AG20443 (cell line): ENCODE measurements at places on chromosomes 1 and 21.

DNA sequence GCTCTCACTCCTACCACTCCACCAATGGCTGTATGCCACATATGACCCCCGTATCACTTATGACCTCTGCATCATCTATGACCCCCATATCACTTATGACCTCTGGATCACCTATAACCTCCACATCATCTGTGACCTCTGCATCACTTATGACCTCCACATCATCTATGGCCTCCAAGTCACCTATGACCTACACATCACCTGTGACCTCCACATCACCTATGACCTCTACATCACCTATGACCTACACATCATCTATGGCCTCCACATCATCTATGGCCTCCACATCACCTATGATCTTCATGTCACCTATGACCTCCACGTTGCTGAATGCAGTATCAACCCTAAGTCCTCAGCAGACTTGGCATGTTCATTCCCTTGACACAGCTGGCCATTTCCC is 271.2 kb downstream of the MATN1 start:
- DNase-seq: peak; percentile 2

- DNase-seq: no peak
These were observed 23.3 kb downstream of the LEMD1 start for GRCh38 chr1:205398586-205398985.

DNA sequence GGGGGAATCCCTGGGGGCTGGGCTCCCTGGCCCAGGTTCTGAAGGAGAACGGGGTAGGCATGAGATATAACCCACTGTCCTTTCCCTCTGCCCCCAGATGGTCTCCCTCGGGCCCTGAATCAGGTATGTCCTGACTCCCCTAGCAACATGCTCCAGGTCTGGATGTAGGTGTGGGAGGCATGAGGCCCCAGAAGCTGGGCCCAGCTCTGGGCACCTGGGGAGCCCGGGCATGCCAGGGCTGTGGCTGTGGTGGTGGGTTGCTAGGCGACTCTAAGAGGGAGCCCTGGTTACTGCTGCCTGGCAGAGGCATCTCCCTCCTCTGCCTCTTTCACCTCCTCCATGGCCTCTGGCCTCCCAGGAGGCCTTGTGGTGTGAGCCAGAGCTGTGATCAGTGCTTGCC is 16.2 kb downstream of the FOXO6 start:
- DNase-seq: no peak

DNA sequence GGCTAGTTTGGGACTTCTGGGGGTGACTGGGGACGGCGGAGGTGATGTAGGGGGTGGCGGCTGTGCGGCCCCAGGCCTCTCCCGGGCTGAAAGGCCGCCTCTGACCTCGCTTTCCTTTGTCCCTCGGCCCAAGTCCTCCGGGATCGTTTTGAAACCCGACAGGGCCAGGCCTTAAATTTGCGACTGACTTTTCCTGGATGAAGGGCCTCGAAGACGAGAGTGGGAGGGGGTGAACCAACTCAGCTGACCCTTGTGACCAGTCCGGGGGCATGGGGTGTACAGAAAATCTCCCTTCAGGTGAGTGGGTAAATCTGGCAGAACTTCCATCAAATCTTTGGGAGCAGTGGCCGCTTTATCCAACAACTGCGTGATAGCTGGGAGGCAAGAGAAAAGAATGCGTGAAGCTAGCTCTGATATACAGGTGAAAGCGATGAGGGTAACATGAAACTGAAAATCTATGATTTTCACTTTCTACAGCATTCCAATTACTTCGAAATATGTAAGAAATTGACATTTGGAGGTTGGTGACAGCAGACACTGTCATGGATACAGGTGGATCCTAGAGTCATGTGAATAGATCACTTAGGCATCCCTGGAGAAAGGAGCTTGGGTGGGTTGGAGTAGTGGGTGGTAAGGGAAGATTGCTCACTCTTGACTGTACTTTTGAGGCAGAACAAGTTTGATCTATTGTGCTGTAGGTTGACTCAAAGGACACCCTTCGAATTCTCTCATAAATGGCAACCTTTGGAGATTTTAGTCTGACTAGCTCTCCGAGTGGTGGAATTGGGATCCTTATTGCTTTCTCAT is 885 bp downstream of the AHCYL1 start:
- DNase-seq: no peak

GRCh38 chr1:121587777-121588176 is 403.0 kb downstream of the SRGAP2C start:
- peak; percentile 48 for DNase-seq

GRCh38 chr1:196002906-196003305 is 605.3 kb downstream of the KCNT2 start:
- no peak for DNase-seq

DNA sequence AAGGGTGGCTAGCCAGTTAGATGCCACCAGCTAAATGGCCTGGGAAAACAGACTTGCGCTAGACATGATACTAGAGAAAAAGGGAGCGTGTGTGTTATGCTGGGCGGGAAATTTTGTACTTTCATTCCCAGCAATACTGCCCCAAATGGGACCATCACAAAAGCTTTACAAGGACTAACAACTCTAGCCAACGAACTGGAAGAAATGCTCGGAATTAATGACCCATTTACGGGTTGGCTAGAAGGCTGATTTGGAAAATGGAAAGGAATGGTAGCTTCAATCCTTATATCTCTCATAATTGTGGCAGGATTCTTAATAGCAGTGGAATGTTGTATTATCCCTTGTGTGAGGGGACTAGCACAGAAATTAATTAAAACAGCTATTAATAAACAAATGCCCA is 27.9 kb upstream of the ZNF496 start:
- no peak for DNase-seq

GRCh38 chr1:241614144-241614543 is 26.0 kb downstream of the CHML start:
- no peak for DNase-seq

GRCh38 chr21:33185852-33186251 is 43.9 kb upstream of the IFNAR2 start:
- DNase-seq: no peak

DNA sequence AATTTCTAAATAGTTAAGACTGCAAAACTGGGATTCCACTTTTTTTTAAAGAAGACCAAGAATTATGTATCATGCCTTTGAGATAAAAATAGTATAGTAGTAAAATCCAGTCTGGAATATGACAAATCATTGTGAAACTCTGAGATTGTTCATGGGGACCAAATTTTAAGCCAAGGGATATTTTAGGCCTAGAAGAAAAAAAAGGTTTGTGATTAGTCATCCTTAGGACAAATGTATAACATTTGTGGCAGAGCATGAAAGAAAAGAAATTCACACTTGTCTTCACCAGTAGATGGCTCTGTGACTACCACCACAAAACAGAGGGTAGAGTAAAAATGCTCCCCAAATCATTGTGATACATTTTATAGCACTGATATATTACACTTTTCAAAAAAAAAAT is 226.1 kb downstream of the KCTD3 start:
- peak; percentile 40 for DNase-seq

GRCh38 chr1:229133811-229134210 is 137.1 kb upstream of the RAB4A start:
- DNase-seq: no peak

DNA sequence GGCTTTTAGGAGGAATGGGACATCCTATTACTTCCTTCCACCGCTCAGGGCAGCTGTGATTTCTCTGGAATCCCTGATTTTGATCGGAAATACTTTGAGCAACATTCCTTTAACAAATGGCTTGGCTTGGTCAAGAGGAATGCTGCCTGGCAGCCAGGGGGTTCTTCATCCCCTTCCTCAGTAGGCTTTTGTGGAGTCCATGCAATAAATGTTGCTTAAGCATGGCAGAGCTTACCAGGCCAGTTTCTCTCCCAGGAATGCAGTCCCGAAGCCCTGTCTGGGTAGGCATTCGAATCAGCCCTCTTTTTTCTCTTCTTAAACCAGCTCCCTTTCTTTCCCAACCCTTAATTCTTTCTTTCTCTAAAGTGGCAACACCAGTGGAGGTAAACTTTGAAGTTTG is 177.1 kb upstream of the KIAA0040 start:
- no peak for DNase-seq

- DNase-seq: no peak
These were observed 36.9 kb downstream of the PTGFR start for GRCh38 chr1:78527706-78528105.

GRCh38 chr1:204891860-204892259 is 21.2 kb downstream of the NFASC start:
- DNase-seq: no peak

DNA sequence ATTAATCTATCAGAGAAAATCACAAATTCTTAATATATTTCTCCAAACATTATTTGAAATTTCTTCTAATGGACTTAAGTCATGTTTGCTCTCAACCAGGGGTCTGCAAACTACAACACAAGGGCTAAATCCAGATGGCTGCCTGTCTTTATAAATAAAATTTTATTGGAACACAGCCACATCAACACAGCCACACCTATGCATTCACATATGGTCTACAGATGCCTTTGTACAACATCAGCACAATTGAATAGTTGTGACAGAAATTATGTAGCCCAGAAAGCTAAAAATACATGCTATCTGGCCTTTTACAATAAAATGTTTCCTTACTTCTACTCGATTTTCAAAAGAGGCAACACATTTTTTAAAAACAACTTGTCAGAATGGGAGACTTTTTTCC is 103.9 kb downstream of the DPYD start:
- DNase-seq: no peak

GRCh38 chr1:89578946-89579684 is 53.8 kb upstream of the LRRC8C start:
- DNase-seq: no peak

DNA sequence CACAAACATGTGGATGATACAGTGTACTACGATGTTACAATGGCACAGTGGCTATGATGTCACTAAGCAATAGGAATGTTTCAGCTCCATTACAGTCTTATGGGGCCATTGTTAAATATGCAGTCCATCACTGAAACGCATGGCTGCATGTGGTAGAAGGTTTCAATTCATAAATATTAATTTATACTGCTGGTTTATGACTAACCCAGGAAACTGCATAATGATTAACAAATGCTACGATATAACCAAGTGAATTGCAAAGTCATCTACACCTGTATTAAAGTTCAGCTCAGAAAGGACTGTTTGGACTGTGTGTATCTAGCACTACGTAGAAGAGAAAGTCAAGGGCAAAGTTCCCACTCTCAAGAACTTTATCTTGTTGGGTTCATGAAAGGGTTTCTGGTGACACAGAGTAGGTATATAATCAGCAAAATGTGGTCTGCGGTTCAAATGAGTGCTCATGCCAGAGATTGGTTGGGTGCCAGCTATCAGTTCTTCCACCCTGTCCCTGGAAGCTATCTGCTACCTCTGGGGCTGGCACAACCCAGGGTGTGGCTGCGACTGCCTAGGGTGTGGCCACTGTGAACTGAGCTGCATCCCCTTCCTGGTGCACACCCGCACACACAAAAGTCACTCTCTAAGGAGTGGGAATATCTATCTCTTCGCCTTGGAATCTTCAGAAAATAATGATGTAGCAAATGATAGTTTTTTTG is 14.8 kb downstream of the MGST3 start:
- no peak for DNase-seq

DNA sequence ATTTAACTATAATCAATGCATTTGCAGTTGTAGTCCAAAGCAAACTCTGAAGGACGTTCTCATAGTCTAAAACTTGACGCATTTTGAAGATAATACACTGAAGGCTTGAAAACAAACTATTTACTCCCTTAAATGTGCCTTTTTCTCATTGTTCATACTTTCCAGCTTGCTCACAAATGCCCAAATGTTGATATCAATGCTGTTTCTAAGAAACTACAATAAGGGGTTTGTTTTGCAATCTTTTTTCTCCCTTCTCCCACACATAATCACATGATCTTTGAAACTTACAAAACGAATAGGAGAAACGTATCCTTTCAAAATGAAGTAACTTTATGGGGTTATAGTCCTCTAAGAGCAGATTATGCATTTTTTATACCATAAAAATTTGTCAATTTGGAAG is 508.7 kb downstream of the DPYD start:
- DNase-seq: peak; percentile 38

- DNase-seq: no peak
These were observed 55.9 kb upstream of the WASF2 start for GRCh38 chr1:27545876-27546275.

DNA sequence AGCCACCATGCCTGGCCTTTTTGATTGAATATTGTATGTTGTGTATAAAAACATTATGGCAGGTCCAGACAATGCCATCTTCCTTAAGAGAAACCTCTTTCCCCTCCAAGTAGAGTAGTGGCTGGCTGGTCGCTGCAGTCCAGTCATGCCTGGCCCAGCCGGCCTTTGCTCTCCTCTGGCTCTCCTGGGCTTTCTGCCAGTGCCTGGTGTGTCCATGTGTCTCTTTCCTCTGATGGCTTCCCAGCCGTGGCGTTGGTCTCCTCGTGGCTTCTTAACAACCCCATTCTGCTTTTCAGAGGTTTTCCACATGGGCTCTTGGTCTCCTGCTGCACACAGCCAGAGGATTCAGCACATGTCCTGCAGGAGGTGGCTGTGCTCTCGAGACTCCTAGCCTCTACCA is 58.7 kb downstream of the DIP2A start:
- peak; percentile 34 for DNase-seq

DNA sequence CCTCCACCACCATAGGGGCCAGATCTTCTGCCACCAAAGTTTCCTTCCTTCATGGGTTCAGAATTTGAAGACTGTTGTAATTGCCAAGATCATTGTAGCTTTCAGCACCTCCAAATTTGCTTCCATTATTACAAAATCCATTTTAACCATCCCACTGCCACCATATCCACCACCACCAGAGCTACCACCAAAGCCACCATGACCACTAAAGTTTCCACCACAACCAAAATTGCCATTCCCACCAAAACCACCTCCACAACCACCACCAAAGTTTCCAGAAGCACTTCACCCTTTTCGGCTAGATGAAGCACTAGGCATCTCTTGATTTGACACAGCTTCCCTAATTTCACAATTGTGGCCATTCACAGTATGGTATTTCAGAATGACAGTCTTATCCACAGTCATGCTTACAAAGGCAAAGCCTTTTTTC is 45.2 kb downstream of the SLC30A7 start:
- no peak for DNase-seq

DNA sequence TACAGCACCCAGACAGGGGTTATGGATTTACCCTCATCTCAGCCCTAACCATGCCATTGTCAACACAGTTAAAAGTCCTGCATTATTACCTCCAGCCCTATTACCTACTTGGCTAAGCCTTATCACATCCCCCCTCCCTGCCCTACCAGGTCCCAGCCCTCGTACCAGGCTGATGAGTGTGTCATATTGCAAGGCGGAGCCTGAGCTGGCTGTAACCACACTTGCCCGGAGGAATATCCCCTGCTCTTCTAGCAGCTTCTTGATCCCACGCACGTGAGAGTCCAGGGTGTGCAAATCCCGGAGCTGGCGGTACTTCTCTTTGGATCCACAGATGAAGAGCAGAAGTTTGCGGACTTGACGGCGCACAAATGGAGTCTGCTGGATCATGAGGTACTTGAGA is 87.4 kb downstream of the UBR4 start:
- DNase-seq: peak; percentile 29

DNA sequence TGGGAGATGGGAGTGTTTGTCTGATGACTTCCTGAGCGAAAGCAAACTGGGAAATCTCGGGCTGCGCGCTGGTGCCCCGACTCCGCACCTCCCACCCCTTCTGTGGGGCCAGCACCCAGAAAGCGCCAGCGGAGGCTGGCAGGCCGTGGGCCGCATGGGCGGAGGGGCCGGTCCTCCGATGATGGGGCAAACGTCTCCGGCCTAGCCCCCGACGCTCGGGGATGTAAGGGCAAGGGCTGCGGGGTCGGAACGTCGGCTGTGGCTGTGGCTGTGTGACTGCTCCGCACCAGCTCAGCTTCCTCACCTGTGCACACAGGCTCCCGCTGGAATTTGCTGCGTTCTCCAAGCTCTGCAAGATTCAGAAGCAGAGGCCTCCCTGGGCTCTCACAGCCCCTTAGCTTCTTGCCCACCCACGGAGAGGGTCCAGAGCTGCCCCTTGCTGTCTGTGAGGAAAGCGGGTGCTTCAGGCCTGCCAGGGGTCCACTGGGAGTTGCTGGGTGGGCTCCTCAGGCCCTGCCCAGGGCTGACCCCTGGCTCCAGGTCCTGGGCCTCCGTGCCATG is 35.0 kb downstream of the COL18A1 start:
- DNase-seq: no peak
